Cardiac muscle cell (in vitro differentiated cells and primary cell): ENCODE measurements at places on chromosomes 1 and 21. TPM values are rescaled to one million over a fixed set of nuclear protein-coding genes. Genes with fewer than 3 reads are reported as not detected.

GBP6 gene
- polyA plus RNA-seq = not detected in 2 replicates

RIPK4 gene
- 0.71 and 2.3 TPM in 2 replicates for polyA plus RNA-seq

MATN1 gene
- polyA plus RNA-seq = 1.4 TPM in 1 of 2 replicates, not detected in the other

HSD3B1 gene
- 0.07 TPM in 1 of 2 replicates, not detected in the other for polyA plus RNA-seq

STPG1 gene
- 9.9 and 17.7 TPM in 2 replicates for polyA plus RNA-seq

GPR3 gene
- polyA plus RNA-seq = 2.8 and 3.1 TPM in 2 replicates

RUNX3 gene
- 0.06 TPM in 1 of 2 replicates, not detected in the other for polyA plus RNA-seq

TSPAN1 gene
- polyA plus RNA-seq = not detected in 2 replicates
